Stimulated activated CD4-positive, alpha-beta T cell treated with anti-CD3 and anti-CD28 coated beads, Interleukin-4, amount 100 ng/mL, for 4 hours (primary cell): ENCODE measurements at places on chromosomes 7 and 10.

DNA sequence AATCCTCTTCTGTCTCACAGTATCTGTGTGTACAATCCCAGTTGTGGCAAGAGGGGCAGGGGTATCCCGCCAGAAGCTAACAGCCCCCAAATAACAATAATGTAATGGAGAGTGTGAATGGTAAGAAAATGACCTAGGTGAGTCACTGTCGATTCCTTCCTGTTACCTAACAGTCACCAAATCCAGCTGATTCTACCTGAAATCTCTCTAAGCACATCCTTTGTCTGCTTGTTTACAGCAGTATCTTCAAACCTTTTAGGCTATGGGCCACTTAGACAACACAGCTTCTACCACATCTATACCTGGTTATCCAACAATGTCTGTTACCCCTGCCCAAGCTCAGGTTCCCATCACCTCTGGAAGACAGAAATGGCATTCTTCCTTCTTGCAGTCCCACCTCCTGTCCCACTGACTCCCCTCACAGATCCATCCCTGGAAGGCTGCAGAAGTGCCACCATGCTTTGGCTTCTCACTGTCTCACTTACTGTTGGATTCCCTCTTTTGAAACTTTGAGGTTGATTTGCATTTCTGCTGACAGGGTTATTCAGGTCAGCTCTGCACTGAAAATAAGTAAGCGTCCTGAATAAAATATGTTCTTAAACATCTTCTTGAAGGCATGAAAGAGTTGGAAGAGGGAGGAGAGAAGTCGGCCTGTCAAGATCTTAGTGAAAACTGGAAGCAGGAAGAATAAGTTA is 13.1 kb downstream of the PIP4K2A start:
- no peak for DNase-seq

DNA sequence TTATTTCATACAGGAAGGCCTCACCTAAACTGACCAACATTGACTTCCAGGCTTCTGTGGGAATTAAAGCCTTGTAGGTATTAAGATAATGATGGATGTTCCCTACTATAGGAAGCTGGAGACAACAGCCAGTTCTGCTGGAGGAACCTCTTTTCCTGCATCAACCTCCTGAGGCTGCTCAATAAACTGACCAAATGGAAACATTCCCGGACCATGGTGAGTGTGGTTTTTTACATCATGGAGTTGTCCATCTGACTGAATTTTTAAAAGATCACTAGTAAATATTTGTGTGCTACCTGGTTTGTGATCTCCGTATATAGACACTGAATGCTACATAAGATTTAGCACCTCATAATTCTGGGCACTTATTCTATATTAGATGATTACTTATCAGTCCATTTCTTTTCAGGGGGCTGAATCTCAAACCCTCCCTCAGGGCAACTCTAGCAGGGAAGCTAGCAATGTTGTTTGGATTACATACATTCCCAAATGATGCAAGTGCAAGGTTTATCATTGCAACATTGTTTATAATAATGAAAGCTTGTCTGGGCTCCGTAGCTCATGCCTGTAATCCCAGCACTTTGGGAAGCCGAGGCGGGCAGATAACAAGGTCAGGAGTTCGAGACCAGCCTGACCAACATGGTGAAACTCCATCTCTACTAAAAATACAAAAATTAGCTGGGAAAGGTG is 21.5 kb upstream of the SMKR1 start:
- no peak for DNase-seq

- DNase-seq = no peak
Measured at GRCh38 chr10:96502561-96503282, 11.0 kb downstream of the TLL2 start.

DNA sequence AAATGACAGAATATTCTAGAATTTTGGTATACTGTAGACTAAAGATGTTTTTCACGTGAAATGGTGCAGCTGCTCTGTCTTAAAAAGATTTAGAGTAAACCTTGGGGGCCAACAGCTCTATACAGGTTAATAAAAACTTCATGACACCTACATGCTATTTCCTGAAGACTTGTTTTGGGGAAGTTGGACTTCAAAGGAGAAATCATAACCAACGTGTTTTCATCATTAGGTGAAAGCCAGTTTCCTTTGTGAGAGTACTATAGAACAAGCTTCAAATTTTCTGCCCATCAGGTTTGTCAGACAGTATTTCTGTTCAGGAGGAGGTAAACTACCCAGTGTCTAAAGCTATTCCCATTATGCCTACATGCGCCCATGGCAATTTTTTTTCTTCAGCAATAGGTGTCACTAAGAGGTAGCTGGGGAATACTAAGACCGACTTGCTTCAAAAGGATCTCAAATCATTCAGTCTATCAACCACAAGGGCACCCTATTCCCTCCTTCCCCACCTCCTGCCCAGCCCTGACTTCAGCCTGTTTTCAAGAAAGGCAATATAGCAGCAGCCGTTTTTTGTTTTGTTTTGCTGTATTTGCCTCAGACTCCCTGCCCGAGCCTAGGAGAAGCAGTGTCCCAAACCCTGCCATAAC is 237.3 kb upstream of the SP8 start:
- DNase-seq = no peak

DNA sequence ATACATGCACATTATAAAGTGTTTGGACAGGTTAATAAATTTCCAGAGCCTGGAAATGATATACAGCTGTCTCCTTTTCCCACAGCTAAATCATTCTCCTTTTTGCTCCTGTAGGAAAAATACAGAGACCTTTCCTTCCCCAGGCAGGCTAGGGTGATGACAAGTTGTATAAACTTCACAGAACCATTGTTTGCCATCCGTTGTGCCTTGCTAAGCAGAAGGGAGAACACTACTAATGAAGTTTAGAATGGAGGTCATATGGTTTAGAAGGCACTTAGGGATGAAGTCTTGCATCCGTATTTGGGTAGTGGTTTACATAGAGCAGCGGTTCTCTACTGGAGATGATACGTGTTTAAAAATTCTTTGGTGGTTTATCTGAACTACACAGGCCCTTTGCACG is 46.0 kb downstream of the NAMPT start:
- DNase-seq = no peak

DNA sequence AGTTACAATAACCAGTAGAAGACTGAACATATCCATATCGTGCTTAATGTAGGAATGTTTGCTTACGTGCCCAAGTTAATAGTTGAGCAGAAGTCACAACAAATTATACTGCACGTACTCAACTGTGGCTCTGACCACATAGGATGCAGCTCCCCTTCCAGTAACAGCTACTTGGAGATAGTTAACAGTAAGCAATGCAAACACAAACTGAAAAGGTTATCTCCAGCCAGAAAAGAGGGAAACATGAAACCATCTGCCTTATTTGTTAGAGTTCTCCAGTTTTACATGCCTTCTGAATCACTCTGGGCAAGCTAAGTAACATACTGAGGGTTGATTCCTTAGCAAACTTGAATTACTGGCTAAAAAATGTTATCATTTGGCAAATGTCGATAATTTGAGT is 9.8 kb downstream of the DHX32 start:
- no peak for DNase-seq

DNA sequence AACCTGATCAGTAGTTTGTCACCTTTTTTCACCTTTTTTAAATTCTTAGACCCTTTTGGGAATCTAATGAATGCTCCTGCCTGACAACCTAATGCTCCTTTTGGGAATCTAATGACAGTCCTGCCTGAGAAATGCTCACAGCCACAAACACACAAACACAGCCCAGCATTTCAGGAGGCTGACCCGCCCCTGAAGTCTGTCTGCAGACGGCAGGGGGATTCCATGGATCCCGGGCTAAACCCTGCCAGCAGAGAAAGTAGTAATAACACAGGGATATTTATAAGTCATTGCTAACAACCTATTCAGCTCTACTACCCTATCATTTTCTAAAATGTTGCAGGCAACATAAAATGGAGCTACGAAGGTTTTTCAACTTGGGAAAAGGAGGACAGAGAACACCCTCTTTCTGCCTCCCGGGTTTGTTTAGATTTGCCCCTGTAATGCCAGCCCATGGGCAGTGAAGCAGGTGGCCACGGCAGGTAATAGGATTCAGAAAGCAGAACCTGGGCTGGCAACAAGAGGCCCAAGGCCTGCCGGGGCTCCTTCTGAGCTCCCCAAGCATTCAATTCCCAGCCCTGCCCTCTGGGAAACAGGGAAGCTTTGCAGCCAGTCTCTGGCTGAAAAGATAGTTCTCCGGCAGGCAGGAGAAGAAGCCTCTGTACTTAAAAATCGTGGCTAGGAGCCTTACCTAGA is 65.2 kb downstream of the CREB3L2 start:
- no peak for DNase-seq

DNA sequence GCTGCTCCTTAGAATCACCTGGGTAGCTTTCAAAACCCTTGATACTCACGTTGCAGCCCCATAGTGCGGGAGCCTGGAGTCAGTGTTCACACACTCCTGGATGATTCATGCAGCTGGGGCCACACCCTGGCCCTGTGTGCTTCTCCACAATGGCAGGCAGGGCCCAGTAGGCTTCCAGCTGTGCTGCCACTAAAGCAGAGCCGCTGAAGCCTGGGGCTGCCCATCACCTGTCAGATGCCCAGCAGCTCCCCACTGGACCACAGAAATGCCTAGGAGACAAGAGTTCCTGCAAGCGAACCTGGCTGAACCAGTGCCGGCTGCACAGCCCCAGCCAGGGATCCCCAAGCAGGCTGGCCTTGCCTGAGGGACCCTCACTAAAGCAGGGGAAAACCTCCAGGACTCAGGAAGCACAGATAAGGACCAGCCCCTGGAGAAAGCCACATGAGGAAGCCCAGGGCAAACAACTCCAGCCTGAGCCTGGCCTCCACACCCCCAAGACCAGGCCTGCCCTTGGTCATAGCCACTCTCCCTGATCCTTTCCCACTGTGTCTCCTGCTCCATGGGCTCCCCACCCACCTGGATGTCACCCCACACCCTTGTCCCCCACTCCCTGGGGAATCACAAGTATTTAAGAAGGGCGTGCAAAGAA is 111.9 kb downstream of the GRID1 start:
- DNase-seq = no peak

- no peak for DNase-seq
Measured at GRCh38 chr10:56035489-56035888, 325.6 kb downstream of the ZWINT start.

- no peak for DNase-seq
Measured at GRCh38 chr7:117656806-117657205, 177.0 kb downstream of the CFTR start.

DNA sequence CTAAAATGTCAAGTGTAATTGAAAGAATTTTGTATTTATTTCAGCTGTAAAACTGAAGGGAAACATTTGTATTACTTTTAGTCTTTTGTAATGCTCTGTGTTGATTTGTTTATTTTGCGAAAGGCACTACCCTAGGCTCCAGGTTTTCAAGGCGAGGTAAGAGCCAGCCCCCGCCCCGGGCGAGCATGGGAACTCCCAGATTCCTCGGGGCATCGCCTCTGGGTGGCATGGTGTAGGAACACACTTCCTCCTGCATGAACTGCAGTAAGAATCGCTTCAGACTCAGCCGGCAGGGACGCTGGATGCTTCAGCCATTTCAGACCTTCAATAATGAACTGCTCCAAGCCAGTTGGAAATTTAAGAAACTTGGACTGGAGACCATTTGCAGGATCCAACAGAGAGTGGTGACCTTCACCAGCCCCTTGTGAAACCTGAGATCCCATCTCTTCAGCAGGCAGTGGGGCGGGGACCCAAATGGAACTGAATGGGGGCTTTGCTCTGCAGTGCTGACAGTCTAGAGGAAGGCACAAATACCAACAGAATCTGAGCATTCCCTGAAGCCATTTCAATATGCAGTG is 544.3 kb upstream of the MGMT start:
- no peak for DNase-seq

GRCh38 chr7:28106321-28106829 is 74.2 kb downstream of the JAZF1 start:
- no peak for DNase-seq

GRCh38 chr10:60534761-60535389 is 145.2 kb upstream of the ANK3 start:
- DNase-seq = no peak

- no peak for DNase-seq
Measured at GRCh38 chr7:41928781-41929180, 225.9 kb upstream of the INHBA start.

DNA sequence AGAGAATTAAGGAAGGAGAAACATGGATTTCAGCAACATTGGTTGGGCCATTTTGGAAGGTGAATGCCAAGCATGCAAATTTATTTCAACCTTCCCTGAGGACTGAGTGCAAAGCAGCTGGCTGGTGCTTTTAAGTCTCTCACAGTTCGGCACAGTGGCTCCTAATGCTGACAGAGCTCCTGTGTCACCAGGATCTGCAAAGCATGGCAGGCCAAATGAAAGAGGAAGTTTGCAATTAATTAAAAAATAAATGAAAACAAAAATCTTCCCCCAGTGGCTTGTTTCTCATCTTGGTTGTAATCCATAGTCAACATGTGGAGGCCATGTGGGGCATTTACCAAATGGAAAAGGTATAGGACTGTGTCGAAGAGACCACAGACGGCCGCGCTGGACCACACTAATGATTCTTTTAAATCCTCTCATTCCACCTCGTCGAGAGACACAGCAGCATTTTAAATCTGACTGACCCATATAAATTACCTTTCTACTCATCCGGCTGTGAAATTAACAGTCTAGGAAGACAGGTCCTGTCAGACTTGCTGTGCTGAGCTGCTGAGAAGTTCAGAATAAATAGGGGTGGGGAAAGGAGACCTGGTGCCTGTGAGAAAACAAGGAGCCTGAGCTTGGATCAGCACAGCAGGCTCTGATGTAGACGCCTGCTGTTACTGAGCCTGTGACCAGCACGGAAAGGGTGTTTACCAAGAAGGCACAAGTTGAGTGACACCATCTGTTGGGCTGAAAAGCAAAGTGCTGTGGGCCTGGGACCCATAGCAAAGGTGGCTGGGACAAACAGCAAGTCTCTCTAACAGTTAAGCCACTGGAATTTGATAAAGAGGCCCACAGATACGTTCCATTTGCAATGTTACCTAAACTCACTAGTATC is 136.0 kb upstream of the COL1A2 start:
- no peak for DNase-seq

DNA sequence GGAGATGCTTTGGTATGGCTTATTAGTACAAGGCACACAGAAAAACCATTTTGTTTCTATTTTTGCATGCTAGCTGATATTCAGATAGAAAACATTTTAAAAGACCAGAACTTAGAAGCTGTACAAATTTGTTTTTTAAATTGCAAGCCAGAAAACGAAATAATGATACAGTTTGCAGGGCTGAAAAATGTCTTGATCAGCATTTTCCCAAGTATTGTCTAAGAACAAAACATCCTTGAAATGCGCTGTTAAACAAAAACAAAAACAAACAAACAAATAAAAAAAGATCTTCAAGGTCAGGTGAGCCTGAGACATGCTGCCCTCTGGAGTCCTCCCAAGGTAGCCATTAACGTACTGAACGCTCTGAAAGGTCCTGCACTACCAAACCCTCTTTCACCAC is 98.3 kb downstream of the VIM start:
- no peak for DNase-seq
